ENCODE measurements at places on chromosomes 13 and 19. TPM values are rescaled to one million over a fixed set of nuclear protein-coding genes. Genes with fewer than 3 reads are reported as not detected.
A peak's percentile ranks its signal among the peaks of the same experiment; 100 is the strongest.

- H3K4me3 ChIP-seq, result no peak overlapping the region
- no peaks in the 10 kb centered on the region for H3K27me3 ChIP-seq
- DNase-seq, result no peak
- no peaks in the 10 kb centered on the region for H3K36me3 ChIP-seq
- H3K4me1 ChIP-seq, result peaks cover 6% of the 10 kb centered on the region
Observed at GRCh38 chr19:49553451-49554271, 25.9 kb downstream of the RCN3 start.

DNA sequence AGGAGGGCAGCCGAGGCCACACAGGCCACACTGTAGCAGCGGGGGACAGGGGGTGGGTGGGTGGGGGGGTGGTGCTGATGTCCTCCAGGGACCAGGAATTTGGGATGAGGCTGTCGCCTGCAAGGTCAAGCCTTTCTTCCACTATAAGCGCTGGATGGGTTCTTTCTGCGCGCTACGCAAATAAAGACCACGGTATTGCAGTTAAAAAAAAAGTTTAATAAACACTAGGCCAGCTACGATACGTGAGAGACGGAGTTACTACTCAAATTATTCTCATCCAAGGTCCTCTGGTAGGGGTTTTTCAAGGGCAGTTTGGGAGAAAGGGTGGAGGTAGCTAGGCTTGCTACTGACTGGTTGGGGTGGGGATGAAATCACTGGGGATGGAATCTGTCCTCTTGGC, 508 bp upstream of the ZNF44 start:
- H3K36me3 ChIP-seq, result no peaks in the 10 kb centered on the region
- H3K4me3 ChIP-seq, result peak overlapping the region; percentile 94
- peaks cover 6% of the 10 kb centered on the region for H3K4me1 ChIP-seq
- H3K27ac ChIP-seq, result peak overlapping the region; percentile 91
- no peaks in the 10 kb centered on the region for H3K27me3 ChIP-seq

GRCh38 chr13:110116072-110116487, 190.9 kb downstream of the COL4A1 start:
- DNase-seq, result peak; percentile 81
- H3K27ac ChIP-seq, result no peak overlapping the region
- no peaks in the 10 kb centered on the region for H3K4me1 ChIP-seq
- H3K4me3 ChIP-seq, result no peak overlapping the region

- no peaks in the 10 kb centered on the region for H3K36me3 ChIP-seq
- DNase-seq, result no peak
- H3K4me1 ChIP-seq, result no peaks in the 10 kb centered on the region
- H3K4me3 ChIP-seq, result no peak overlapping the region
- H3K27ac ChIP-seq, result no peak overlapping the region
Observed at GRCh38 chr19:10918359-10918758, 10.1 kb downstream of the YIPF2 start.

GRCh38 chr13:53901593-53901992, 873.0 kb downstream of the OLFM4 start:
- H3K36me3 ChIP-seq, result no peaks in the 10 kb centered on the region
- H3K4me1 ChIP-seq, result no peaks in the 10 kb centered on the region
- H3K27ac ChIP-seq, result no peak overlapping the region
- no peak for DNase-seq

- H3K27ac ChIP-seq, result no peak overlapping the region
- no peak overlapping the region for H3K4me3 ChIP-seq
- no peaks in the 10 kb centered on the region for H3K27me3 ChIP-seq
- DNase-seq, result no peak
Observed at GRCh38 chr13:28412981-28413380, 81.9 kb downstream of the FLT1 start.

DNA sequence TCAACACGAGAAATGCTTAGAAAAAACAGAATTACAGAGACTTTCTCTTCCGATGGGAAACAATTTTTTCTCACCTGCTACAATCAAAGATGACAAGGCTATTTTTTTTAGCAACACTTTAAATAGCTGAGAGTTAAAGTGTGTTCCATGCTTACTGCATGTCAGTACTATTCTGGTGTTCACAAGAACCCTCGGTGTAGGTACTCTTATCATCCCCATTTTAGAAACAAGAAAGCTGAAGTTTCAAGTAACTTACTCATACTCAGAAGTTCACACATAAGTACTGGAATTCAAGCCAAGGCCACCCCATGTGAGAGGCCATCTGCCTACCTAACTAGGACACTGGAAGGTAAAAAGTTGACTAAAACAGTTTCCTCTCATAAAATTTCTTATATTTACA, 9.0 kb upstream of the TNFRSF19 start:
- H3K27ac ChIP-seq, result no peak overlapping the region
- H3K36me3 ChIP-seq, result no peaks in the 10 kb centered on the region
- H3K4me1 ChIP-seq, result peaks cover 6% of the 10 kb centered on the region
- no peak for DNase-seq

DNA sequence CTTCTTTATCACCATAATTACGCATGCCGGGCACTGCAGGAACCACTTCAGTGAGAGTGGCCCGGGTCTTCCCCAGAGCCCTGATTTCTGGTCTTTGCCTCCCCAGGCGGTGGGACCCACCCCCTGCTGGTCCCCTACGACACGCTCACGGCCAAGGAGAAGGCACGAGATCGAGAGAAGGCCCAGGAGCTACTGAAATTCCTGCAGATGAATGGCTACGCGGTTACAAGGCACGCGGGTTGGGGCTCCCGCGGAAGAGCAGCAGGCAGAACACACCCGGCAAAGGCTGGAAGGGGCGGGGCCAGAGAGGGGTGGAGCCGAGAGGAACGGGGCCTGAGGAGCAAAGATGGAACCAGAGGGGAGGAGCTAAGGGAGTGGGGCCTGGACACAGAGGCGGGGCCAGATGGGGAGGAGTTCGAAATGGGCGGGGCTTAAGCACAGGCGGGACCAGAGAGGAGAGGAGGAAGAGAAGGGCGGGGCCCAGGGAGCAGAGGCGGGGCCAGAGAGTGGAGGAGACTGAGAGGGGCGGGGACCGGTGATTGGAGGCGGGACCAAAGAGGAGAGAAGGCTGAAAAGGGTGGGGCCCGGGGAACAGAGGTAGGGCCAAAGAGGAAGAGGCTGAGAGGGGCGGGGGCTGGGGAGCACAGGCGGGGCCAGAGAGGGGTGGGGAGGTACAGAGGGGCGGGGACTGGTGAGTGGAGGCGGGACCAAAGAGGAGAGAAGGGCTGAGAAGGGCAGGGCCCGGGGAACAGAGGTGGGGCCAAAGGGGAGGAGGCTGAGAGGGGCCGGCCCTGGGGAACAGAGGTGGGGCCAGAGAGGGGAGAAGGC, 73.4 kb downstream of the RYR1 start:
- no peaks in the 10 kb centered on the region for H3K36me3 ChIP-seq
- no peak overlapping the region for H3K27ac ChIP-seq
- DNase-seq, result peak; percentile 88
- peak overlapping the region; percentile 29 for H3K4me3 ChIP-seq
- no peaks in the 10 kb centered on the region for H3K27me3 ChIP-seq
- no peaks in the 10 kb centered on the region for H3K4me1 ChIP-seq

DNA sequence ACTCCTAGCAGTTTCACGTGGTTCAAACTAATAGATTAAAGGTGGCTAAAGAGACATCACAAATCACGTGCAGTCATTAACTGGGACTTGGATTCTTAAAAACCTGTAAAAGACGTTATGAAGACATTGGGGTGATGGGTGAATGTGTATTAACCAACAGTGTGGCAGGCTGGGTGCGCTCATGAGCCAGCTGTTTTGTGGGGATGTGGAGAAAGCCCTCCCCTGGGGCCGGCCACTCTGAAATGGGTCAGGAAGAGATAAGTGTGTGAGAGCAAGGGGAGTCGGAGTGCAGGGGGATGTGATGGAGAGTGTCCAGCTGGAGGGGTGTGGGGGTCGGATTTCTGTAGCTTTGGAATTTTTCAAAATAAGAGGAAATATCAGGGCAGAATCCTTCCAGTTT, 10.4 kb downstream of the UPF1 start:
- no peak overlapping the region for H3K27ac ChIP-seq
- no peaks in the 10 kb centered on the region for H3K36me3 ChIP-seq
- DNase-seq, result no peak
- H3K4me1 ChIP-seq, result peaks cover 59% of the 10 kb centered on the region

GRCh38 chr13:31875134-31875533, 135.8 kb downstream of the RXFP2 start:
- no peaks in the 10 kb centered on the region for H3K4me1 ChIP-seq
- H3K27ac ChIP-seq, result no peak overlapping the region
- H3K27me3 ChIP-seq, result no peaks in the 10 kb centered on the region
- no peaks in the 10 kb centered on the region for H3K36me3 ChIP-seq

- H3K36me3 ChIP-seq, result no peaks in the 10 kb centered on the region
- no peak for DNase-seq
- no peaks in the 10 kb centered on the region for H3K27me3 ChIP-seq
- no peak overlapping the region for H3K4me3 ChIP-seq
- H3K4me1 ChIP-seq, result no peaks in the 10 kb centered on the region
- no peak overlapping the region for H3K27ac ChIP-seq
Observed at GRCh38 chr13:96785986-96786385, 208.3 kb downstream of the OXGR1 start.

DNA sequence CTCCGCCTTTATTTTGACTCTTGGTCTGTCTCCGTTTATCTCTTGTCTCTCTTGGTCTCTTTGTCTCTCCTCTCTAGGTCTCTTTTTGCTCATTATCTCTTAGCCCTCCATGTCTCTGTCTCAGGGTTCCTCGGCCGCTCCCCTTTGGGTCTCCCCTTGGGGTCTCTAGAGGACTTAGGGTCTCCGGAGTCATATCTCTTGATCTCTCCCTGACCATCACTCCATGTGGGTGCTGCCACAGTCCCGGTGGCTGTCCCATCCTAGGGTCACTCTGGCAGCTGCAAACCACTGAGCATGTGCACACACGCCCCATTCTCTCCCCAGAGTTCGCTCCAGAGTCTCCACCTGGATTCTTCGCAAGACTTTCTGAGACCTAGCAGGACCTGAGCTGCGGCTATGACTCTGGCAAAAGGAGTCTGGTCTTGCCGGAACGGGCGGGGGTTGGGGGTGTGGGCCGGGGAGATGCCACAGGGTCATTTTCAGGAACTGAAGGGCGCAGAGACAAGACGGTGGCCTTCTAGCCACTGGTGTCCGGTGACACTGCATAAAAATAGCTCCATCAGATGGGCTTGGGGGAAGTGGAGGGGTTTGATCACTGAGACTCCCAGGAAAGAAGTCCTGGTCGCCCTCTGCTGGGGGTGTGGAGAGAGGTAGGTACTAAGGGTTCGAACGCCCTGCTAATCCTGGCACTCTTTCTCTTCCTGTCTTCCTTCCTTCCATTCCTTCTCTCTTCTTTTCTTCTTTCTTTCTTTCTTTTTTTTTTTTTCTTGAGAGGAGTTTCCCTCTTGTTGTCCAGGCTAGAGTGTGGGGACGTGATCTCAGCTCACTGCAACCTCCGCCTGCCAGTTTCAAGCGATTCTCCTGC, 1.2 kb upstream of the KCNA7 start:
- H3K27me3 ChIP-seq, result no peaks in the 10 kb centered on the region
- DNase-seq, result no peak
- H3K36me3 ChIP-seq, result no peaks in the 10 kb centered on the region
- H3K4me3 ChIP-seq, result no peak overlapping the region
- H3K4me1 ChIP-seq, result no peaks in the 10 kb centered on the region

GRCh38 chr19:16678498-16678897, 17.6 kb downstream of the TMEM38A start:
- H3K4me3 ChIP-seq, result no peak overlapping the region
- H3K4me1 ChIP-seq, result no peaks in the 10 kb centered on the region
- no peaks in the 10 kb centered on the region for H3K36me3 ChIP-seq
- H3K27me3 ChIP-seq, result no peaks in the 10 kb centered on the region

DNA sequence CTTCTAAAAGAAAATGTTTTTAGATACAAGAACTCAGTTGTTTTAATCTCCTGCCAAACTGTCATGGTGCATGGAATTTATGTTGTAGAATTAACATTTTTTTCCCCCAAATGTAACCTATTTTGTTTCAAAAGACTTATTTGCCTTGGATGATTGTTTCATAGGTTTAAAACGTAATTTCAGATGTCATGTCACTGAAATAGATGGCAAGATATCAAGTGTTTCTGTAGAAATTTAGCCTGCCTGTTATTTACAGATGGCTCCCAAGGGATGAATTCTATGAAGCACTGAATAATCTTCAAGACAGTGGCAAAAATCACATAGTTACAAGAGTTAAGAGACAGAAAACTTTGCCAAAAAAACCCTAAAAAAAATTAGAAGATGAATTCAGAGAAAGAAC, 1484.6 kb downstream of the OLFM4 start:
- no peak for DNase-seq
- H3K4me3 ChIP-seq, result no peak overlapping the region
- no peaks in the 10 kb centered on the region for H3K4me1 ChIP-seq

- DNase-seq, result peak; percentile 87
- H3K27ac ChIP-seq, result no peak overlapping the region
- H3K4me3 ChIP-seq, result no peak overlapping the region
- no peaks in the 10 kb centered on the region for H3K36me3 ChIP-seq
Observed at GRCh38 chr13:46126552-46127357, 21.9 kb upstream of the CPB2 start.

DNA sequence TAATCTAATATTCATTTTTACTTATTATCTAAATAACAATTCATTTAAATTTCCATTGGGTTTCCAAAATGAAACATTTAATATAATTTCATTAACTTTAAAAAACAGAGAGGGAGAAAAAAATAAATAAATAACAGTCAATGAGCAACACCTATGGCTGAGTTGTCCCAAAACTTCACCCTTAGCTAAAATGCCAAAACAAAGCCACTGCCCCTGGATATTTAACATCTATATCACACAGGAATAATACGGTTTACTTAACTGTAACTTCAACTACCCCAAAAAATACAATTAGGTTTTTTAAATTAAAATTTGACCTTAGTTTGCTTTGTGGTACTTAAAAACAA, 541 bp downstream of the ELF1 start:
- no peaks in the 10 kb centered on the region for H3K36me3 ChIP-seq
- no peak for DNase-seq
- peaks cover 7% of the 10 kb centered on the region for H3K4me1 ChIP-seq
- no peaks in the 10 kb centered on the region for H3K27me3 ChIP-seq
- peak overlapping the region; percentile 1 for H3K27ac ChIP-seq

DNA sequence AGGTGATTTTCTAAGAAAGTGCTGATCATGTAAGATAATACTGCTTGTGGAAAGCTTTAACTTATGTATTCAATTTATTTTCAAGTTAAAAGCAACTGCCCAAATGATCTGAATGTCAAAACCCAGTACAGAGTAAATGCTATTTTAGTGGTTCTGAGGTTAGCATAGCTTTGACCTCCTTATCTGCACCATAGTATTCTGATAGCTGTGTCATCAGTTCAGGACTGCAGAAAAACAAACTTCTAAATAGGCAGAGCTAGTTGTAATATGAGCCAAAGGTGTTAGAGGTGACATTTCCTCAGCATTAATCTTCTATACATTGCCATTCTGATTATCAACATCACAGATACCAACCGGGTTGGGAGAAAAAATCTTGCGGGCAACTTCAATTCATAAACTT, 758.7 kb downstream of the SLITRK5 start:
- H3K4me3 ChIP-seq, result no peak overlapping the region
- no peak overlapping the region for H3K27ac ChIP-seq
- no peaks in the 10 kb centered on the region for H3K36me3 ChIP-seq
- no peak for DNase-seq

Gene ZNF266
- total RNA-seq, result 43.3 TPM

Gene BRSK1
- 20.7 TPM for total RNA-seq

Gene RASAL3
- 1.4 TPM for total RNA-seq

Gene ETV2
- 4.8 TPM for total RNA-seq

Gene NCCRP1
- 1.1 TPM for total RNA-seq

Gene NLRP9
- total RNA-seq, result 0.39 TPM

Gene ZIC2
- 6.9 TPM for total RNA-seq

Gene URAD
- 0.87 TPM for total RNA-seq

Gene ZC3H4
- 47.3 TPM for total RNA-seq

Gene USHBP1
- 2.0 TPM for total RNA-seq

Gene ZNF681
- total RNA-seq, result 4.5 TPM

Gene POU2F2
- total RNA-seq, result 20.6 TPM

Gene ANGPTL8
- total RNA-seq, result not detected

Measured in testis (tissue), 5 donors.